Kidney capillary endothelial cell (primary cell): ENCODE measurements at places on chromosomes 7 and 10.
A peak's percentile ranks its signal among the peaks of the same experiment; 100 is the strongest.

- DNase-seq: peak; percentile 40
Observed at GRCh38 chr7:5218564-5219360, 28.7 kb downstream of the WIPI2 start.

DNA sequence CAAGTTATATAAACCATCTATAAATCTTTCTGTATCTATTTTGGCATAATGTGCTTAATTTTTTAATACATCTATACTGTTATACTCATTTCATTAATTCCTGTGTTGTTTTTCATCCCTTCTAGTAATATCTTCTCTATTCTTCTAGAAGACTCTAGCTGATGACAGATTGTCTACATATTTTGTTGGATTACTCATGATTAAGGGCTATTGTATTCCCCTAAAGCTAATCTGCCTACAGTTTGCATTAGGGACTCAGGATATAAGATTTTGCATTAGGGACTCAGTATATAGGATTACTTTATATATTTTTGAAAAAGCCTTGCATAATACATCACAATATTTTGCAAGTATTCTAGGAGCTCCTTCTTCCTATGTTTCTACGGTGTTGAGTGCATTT, 8.3 kb upstream of the SEMA3A start:
- no peak for DNase-seq

DNA sequence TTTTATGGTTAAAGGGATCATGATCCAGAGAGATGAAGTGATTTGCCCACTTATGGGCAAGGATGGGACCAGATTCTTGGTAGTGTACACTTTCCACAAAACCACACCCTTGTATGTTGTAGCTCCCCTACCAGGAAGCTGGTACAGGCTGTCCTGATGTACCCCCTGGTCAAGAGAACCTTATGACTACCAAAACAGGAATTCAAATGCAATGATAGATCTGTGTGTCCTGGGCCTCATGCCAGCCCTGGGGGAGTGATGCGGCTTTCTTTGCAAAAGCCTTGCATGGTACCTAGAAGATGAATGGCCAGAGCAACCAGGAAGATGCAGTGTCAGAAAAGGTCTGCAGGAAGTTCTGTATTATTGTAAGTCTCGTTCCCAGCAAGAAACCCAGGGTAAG, 94.9 kb upstream of the AGK start:
- no peak for DNase-seq

GRCh38 chr7:77403957-77404356, 12.2 kb downstream of the GSAP start:
- DNase-seq: no peak

GRCh38 chr7:51949726-51950644, 633.4 kb upstream of the COBL start:
- DNase-seq: no peak

DNA sequence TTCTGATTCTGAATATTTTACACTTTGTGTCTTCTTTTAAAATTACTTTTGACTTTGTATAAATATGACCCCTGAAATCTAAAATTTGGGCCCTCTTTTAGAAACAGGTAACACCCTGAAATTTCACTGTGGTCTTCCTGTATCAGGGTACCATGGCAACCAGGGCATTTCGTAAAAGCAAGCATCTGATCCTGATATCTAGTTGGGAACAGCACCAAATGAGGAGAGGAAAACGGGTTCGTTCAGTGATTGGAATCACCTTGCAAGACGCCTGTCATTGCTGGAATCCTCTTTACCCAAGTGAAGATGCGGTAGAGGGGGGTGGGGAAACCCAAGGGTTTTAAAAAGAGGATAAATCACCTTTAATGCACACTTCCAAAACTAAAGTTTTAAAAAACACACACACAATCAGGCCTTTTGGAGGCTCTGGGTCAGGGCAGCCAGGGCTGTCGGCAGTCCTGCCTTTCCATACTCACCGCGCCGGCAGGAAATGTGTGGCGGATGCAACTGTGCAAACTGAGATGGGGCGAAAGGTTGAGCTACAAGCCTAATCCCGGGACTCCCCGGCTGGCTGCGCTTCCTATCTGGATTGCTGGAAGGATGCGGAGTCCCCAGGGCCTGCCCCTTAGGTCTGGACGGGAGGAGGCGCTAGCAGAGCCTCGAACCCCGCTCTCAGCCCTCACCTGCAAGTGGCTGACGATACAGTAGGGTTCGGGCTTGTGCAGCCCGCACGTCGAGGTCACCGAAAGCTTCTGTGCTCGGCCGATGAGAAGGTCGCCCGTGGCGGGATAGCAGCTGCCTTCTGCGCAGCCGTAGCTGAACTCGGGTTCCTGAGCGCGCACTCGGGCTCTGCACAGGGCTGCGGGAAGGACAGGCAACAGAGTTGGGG, 1.8 kb downstream of the LAMB1 start:
- no peak for DNase-seq

DNA sequence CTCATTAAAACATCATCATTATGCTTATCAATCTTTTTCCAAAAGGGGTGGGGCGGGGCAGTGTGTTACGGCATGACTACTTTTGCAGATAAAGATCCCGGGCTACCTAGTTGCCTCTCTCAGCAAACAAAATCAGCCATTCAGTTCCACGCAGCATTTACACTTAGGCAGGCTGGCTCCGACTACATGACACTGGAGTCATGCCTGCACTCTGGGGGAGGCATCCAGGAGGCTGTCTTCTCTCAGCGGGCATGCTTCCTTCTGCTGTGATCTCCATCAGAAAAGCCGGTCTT, 193.9 kb upstream of the TCF7L2 start:
- DNase-seq: no peak

GRCh38 chr7:47094462-47094861, 487.4 kb downstream of the TNS3 start:
- DNase-seq: no peak

GRCh38 chr10:26593896-26594295, 103.6 kb upstream of the PDSS1 start:
- DNase-seq: no peak

GRCh38 chr10:59098831-59099452, 77.5 kb upstream of the PHYHIPL start:
- DNase-seq: no peak

- DNase-seq: no peak
Observed at GRCh38 chr10:1548146-1548545, 189.2 kb downstream of the ADARB2 start.

DNA sequence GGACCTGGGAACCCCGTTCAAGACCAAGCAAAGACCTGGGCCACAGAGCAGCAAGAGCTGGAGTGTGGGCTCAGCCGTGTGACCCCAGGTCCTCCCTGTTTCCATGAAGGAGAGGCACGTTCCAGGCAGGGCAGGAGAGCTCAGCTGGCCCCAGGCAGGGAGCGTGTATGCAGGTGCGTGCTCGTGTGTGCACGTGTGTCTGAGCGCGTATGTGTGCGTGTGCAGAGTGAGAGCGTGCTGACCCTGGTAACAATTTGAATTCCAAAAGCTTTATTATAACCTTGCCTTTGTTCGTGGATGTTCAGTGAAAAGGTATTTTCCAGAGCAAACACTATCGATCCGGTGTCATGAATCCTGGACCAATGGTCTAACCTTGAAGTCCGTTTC, 54.6 kb downstream of the FOXL3 start:
- no peak for DNase-seq

- DNase-seq: no peak
Observed at GRCh38 chr10:128314686-128315085, 188.5 kb upstream of the MKI67 start.

GRCh38 chr7:150524018-150524417, 9.3 kb downstream of the GIMAP7 start:
- DNase-seq: no peak

GRCh38 chr7:50842041-50842440, 59.3 kb upstream of the GRB10 start:
- no peak for DNase-seq

DNA sequence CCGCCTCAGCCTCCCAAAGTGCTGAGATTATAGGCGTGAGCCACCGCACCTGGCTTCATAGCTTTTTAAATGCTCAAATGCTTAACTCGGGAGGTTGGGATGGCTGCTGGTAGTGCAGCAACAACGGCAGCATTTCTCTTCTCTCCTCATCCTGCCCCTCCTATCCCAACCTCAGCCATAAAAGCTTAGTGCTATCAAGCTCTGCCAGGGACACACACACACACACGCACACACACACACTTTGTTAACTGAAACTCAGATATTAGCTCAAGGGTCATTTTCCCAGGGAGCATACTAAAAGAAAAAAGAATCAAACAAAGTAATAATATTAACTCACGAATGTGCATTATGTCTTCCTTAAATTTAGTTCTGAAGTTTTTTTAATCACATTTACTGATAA, 63.0 kb upstream of the HPS1 start:
- no peak for DNase-seq

DNA sequence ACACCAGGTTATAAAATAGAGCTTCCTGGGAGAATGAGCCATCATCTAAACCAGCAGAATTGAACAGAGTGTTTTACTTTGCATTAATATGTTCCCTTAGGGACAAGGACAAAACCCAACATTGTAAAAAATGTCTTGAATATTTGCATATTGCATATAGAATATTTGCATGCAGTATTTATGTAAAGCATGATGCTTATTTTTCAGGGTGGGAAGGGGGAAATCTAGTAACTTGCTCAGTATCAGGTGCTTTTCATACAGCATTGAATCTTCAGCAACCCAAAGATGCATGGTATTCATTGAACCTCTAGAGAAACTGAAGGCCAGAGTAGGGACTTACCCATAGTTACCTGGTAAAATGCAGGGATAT, 409.2 kb upstream of the ZMIZ1 start:
- DNase-seq: no peak

DNA sequence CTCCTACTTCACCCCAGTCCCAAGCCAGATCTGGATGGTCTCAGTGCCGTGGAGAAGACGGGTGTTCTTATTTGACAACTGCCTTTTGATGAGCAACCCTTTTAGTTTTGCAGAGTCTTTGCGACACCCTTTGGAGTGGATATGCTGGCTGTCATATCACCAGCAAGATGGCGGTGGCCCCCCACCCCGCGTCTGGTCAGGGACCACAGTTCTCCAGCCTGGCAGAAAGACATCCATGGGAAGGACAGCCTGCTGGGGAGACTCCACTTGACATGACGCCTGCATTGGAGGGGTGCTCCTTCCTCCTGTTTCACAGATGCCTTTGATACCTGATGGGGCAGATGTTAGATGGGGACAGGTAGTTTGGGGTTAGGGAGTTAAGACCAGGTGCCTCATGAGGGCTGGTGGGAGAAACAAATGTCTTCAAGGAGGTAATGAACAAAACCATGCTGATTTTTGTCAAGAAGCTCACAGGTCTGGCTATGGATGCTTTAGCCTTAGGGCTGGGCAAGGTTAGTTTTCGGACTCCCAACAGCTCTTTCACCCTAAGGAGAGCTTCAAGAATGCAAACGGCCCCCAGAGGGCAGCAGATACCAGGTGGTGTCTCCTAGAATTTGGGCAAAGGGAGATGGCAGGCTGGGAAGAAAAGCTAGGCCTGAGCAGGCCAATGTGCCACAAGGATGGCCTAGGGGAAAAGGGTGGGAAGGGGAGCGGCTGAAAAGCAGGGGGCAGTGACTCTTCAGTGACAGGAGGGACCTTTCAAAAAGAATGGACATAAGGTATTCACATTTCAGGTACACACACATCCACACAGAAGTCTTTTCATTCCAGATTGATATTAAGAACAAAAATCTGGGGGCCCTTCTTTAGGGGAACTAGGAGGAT, 95.2 kb downstream of the CLEC2L start:
- peak; percentile 33 for DNase-seq

DNA sequence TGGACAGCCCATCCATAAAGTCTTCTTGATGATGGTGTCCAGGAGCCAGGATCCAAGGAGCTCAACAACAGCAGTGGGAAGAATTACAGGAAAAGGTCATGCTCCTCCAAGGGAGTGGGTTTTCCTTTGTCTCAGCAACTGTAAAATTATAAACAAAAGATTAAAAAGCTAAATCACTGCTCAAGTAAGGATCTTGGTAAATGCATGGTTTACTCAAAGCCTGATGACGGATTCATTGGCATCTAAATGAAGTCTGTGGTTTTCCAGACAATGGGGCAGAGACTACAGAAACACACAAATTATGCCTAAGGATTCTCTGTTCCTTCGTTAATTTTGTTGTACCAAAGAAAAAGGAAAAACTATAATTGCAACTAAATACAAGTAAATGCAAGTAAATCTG, 36.4 kb upstream of the DLX6 start:
- DNase-seq: no peak

DNA sequence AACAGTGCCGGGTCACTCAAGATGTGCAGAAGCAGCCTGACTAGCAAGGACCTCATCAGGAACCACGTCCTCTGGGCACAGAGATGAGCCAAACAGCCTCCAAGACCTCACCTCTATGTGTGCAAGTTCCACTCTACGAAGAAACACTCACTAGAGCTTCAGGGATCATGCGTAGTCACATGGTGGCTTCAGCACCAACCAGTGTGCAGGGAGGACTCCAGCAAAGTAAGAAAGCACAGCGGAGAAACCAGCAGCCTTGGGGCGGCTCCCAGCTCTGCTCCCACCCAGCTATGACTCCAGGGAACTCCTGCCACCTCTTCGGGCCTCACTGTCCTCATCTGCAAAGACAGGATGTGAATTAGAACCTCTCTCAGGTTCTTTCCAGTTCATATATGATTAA, 58.2 kb downstream of the SLIT1 start:
- DNase-seq: no peak
